ENCODE measurements at places on chromosomes 16 and 17. TPM values are rescaled to one million over a fixed set of nuclear protein-coding genes. Genes with fewer than 3 reads are reported as not detected.
A peak's percentile ranks its signal among the peaks of the same experiment; 100 is the strongest.

DNA sequence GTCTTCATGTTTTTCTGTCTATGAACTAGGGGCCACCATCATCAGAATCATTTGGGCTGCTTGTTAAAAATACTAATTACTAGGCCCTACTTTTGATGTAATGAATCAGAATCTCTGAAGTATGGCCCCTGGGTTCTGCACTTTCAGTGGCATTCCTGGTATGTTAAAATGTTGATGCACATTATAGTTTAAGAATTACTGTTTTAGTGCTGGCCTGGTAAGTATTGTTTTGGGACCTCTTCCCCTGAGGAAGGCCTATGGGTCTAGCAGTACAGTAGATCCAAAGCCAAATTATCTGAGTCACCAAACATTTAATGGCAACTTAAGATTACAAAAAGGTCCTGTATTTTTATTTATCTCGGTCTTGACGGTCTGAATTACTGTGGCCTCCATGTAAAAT is 58.8 kb downstream of the AP2B1 start:
- no peak for DNase-seq

DNA sequence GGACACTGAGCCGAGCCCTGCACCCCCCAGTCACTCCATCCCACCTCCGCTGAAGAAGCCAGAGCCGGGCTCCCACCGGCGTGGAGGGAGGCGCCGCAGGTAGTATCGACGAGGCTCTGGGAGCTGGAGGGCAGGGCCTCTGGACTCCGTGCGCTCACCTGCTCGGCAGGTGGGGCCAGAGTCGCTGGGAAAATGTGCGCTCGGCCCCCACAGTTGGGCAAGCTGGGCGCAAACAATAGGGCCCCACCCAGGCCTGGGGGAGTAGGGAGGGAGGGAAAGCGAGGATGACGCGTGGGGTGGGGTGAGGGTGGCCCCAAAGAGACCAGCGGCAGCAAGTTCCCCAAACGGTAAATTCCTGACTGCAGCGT is 668 bp downstream of the JUP start:
- no peak for DNase-seq

DNA sequence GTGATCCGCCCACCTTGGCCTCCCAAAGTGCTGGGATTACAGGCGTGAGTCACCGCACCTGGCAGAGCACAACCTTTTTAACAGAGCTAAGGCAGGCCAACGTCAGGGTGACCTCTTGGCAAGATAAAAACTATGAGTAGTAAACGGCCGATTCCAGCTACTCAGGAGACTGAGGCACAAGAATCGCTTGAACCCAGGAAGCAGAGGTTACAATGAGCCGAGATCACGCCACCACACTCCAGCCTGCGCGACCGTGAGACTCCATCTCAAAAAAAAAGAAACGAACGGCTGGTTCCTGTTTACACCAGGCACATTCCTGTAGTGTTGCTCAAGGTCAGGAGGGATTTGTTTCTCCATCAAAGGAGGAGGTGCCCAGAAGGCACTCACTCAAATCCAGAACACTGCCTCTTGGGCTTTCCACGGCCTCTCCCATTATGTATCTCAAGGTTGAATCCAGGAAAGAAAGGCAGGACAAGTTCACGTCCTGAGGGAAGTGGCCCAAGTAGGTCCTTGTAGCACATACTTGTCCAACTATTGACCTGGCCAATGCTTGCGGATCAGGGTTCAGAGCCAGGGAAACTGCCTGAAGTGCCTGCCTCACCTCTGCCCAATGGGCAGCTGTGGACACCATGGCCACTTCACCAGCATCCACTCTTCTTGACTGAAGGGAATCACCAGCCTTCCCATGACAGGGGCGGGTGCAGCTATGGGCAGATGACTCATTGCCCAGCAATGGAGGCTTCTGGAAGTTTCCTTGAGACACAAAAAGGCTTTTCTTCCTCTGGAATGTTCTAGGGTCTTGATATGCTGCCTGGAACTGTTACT is 13.5 kb downstream of the KNOP1 start:
- no peak for DNase-seq

The PYCARD gene
- 9.4 TPM for polyA plus RNA-seq

GRCh38 chr17:6162216-6162615 is 92.0 kb downstream of the WSCD1 start:
- no peak for DNase-seq

The AATK gene
- 3.9 TPM for polyA plus RNA-seq

DNA sequence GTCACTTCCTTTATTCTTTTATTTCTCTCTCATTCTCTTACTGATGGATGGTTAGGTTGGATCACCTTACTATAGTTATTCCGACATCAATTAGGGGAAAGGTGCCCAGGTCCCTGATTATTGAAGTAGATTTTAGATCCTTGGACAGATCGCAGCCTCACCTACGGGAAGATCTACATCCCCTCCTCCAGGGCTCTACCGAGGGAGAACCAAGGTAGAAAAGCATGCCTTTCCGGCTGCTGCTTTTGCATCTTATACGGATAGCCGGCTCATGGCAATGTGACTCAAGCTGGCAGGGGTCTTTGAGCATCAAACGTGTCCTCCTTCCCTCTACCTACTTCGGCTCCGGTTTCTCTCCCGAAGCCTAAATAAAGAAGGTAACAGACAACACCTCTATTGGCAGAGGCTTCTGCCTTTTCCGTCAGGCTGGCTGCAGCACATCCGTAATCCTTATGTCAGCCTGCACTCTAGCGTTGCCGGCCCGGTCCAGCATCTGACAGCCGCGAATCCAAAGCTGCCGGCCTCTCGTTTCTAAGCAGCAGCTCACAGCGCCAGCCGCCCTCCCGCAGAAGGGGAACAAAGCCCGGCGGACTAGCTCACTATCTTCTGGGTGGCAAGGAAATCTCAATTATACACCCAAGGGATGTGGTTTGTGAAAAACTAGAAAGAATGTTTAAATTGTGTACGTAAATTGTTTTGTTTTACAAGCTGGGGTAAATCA is 46.9 kb downstream of the IRX6 start:
- DNase-seq, result no peak

GRCh38 chr16:86664522-86665318 is 86.4 kb downstream of the FOXL1 start:
- DNase-seq, result no peak

- DNase-seq, result no peak
Measured at GRCh38 chr16:502179-502943, 25.2 kb upstream of the CAPN15 start.

- no peak for DNase-seq
Measured at GRCh38 chr17:66527335-66527734, 224.9 kb downstream of the PRKCA start.

DNA sequence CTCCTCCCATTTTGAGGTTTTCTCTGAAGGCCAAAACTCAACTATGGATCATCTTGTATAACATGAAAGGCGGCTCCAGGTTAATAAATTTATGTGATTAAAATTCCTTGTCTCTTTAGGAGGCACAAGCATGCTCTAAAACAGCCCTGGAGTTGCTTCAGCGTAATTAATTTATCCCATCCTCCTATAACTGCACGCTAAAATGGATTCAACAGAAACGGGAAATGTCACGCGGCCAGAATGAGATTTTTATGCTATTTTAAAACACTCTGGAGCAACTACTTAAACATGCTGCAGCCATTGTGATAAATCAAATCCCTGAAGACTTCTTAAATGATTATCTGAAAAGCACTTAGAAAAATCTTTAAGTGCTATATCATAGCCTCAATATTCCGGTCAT is 106.6 kb downstream of the ADAMTS18 start:
- no peak for DNase-seq

DNA sequence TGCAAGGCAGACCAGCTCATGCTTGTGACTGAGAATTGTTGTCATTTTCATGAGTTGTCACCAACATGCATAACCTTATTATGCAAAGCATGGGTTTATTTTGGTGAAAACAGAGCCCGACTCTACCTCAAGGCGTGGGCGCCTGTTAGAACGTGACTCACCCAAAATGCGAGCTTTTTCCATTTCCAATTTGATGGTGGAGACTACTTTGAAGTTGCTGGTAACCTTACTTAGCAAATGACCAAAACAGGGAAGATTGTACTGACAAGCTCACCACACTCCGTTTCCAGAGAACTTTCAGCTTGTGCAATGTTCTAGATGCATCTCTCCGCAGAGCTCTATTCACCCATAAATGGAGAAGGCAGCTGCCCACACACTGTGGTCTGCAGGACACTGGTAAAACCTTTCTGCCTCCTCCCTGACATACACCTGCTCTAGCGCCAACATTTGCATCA is 284.5 kb downstream of the MAF start:
- no peak for DNase-seq

DNA sequence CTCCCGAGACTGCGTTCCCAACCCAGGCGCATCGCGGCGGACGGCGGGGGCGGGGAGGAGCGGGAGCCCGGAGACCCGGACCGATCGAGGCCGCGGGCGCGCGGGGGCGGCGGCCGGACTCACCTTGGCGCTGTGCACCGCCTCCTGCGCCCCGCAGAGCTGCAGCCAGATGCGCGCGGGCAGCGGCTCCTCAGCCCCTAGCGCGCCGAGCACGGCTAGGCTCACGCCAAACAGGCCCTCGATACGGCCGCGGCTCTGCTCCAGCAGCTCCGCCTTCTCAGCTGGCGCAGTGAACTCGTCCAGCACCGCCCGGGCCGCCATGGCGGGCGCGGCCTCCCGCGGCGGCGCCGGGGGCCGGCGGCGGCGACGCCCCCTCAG is 339 bp downstream of the N4BP1 start:
- DNase-seq, result peak; percentile 17

The MPV17L gene
- polyA plus RNA-seq, result 8.8 TPM

DNA sequence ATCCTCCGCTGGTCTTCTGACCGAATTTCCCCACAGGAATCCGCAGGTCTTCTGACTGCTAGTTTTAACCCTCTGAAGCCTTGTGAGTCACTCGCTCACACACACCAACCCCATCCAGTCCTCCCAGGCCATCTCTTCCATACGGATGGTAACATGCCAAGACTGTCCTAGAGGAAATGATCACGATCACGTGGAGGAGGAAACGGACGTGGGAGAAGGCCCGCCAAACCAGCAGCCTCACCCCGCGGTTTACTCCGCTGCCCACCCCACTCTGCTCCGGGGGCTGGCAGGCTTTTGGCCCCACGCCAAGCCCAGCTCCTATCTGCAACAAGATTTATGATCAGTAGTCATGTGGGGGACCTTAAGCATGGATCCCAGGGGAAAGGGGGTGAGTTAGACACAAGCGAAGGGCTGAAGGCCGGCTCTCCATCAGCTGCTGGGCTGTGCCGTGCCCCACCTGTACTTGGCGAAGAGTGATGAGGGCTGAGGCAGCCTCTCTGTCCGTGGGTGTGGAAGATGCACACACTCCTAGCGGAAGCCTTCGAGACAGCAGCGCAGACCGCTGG is 1.5 kb upstream of the FAAP100 start:
- DNase-seq, result no peak

The SEC14L1 gene
- polyA plus RNA-seq, result 97.3 TPM

GRCh38 chr17:56593646-56594319 is at the start of gene NOG:
Gene NOG, plus strand, starts transcription at chr17:56593699. Its CDS starts 525 bp downstream, at chr17:56594224.
- no peak for DNase-seq

DNA sequence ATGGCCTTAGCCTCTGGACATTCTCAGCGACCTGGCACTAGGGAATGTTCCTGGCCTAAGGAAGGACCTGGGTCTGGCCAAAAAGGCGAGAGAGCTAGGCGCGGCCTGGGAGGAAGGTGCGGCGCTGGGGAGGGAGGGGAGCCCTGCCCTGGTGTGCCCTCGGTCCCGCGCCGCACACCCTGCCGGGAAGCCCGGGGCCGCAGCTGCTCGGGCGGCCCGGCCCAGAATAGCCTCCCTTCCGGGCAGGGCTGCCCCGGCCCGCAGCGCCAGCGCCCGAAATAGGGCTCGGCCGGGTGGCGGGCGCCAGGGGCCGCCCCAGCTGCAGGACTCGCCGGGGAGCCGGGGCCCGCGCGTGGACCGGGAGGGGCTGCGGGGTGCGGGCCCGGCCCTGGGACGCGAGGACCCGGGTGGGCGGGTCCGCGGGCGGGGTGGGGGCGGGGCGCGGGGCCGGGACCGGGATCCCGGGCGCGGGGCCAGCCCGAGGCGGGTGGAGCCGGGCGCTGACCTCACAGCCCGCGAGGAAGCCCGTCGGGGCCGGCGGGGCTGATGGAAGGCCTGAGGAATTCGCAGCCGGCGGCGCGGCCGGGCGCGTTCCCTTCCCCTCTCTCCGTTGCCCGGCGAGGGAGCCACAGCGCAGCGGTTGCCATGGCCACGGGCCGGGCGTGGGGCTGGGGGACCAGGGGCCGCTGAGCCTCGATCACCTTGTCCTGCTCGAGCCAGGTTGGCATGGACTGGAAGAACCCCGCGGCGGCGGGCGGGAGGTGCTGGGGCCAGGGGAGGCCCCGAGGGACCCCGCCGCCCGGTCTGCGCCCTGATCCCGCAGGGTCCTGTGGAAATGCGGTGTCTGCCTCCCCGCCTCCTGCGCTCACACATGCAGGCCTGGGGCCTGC is 18.1 kb downstream of the SOCS3 start:
- DNase-seq, result no peak
